Vein endothelial cell (primary cell): ENCODE measurements at places on chromosomes 1 and 21. TPM values are rescaled to one million over a fixed set of nuclear protein-coding genes. Genes with fewer than 3 reads are reported as not detected.

Gene SEMA6C
- 15.6 and 17.6 TPM in 2 replicates for total RNA-seq

Gene CDCP2
- not detected in 2 replicates for total RNA-seq

Gene RGS8
- total RNA-seq, result not detected in 2 replicates

Gene DENND2D
- 0.76 and 0.98 TPM in 2 replicates for total RNA-seq

Gene PPIAL4G
- not detected in 2 replicates for total RNA-seq

Gene FCRLB
- 0.65 and 2.7 TPM in 2 replicates for total RNA-seq

Gene CD53
- total RNA-seq, result not detected in 2 replicates

Gene LIN28A
- not detected in 2 replicates for total RNA-seq

Gene CCDC30
- total RNA-seq, result 0.57 and 1.3 TPM in 2 replicates

Gene XCL2
- not detected in 2 replicates for total RNA-seq
